NCI-H510A (cell line): ENCODE measurements at places on chromosomes 2 and 18.

DNA sequence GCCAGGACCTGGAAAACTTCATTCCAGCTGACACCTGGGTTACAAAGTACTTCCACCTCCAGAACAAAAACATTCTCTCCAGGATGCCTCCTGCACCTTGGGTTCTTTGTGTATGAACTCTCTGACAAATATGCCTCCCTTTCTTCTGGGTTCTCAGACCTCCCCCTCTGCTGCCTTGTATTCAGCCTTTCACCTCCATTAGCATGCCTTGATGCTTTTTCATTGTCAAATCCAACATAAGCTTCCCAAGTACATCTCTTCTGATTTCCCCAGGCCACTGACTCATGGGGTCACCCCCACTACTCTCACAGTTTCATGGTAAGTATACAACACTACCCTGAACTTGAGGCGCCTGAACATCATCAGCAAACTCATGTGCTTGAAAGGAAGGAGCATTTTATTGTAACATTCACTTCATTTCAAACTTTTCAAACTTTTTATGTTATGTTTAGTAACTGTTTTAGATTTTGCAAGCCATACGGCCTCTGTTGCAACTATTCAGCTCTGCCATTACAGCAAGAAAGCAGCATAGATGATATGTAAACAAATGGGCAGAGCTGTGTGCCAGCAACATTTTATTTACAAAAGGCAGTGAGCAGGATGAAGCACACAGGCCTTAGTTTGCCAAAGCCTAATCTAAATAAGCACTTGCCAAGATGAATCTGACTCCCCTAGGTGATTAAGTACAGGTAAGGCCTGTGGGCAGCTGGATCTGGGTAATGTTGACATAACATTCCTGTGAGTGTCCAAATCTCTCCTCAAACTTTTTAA, 32.5 kb upstream of the MRPS9 start:
- peak; percentile 12 for DNase-seq

- DNase-seq, result no peak
Measured at GRCh38 chr18:50696436-50696835, 123.4 kb downstream of the MRO start.

DNA sequence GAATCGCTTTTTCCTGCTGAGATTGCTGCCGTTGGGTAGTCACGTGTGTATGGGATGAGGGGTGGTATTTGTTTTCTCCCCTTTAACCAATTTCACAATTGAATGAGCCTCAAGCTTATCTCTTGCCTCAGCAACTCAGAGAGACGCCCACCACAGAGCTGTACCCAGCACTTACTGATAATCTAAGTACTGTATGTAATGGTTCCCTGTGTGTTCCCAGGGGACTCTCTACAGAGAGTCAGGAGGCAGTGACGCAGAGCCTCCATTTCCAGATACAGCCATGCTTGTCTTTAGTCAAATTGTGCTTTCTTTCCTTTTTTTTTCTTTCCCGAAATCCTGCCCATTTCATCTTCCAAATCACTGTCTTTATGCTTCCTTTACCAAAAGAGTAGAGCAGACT, 1102.1 kb upstream of the KLHL29 start:
- DNase-seq, result no peak

DNA sequence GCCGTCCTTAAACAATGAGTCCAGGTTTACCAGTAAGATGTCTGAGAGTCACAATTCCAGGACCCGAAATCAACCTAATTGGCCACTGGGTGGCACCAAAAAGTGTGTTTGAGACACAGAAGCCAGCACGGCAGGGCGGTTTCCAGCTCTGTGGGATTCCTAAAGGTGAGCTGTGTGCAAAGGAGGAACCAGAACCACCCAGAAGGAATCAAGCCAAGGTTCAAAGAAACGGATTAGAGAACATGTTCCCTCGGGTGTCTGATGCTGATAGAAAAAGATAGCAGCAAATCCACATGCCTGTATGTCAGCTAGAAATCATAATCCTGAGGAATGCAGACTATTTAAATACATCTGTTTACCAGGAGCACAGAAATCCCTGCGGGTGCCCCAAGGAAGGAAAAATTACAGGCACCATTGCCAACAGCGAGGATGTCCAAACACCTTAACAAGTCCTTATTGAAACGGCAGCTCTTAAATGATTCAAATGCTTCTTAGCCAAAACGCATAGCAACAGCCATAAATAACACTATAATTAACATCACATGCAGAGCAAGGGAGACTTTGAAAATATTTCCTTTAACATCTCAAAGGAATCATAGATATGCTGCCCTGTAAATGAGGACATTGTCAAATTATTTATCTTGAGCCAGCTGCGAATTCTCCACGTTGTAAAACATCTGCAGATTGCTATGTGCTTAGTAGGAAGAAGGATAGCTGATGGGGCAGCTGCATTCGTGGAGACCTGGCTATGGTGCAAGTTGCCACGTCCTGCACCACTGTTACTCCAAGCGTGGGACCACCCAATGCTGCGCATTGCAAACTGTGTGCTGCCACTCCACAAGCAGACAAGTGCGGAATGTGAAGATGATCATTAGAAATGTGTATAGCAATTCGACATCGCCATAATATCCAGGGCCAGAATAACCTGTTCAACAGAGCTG, 318.7 kb upstream of the NCKAP5 start:
- DNase-seq, result peak; percentile 45

GRCh38 chr2:35852-36251, 10.5 kb downstream of the FAM110C start:
- peak; percentile 90 for DNase-seq

GRCh38 chr2:159381574-159381973, 95.1 kb upstream of the WDSUB1 start:
- no peak for DNase-seq

DNA sequence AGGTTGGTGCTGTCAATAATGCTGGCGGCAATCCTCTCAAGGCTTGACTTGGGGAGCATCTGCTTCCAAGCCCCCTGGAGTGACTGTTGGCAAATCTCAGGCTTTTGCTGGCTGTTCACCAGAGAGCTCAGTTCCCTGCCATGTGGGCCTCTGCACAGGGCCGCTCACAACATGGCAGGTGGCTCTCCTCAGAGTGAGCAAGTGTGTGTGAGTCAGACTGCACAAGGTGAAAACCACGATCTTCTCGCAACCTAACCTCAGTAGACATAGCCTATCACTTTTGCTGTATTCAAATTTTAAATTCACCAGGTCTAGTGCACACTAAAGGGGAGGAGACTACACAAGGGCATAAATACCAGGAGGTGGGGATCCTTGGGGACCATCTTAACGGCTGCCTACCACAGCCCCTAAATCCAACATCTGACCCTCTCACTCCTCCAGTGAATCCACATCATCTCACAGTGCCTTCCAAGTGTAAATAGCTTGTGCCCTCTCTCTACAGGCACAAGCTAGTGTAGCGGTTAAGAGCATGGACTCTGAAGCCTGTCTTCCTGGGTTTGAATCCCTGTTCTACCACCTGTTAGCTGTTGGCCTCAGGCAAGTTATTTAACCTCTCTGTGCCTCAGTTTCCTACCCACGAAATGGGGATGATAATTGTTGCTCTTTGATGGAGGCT, 187.7 kb upstream of the CXCR4 start:
- no peak for DNase-seq

DNA sequence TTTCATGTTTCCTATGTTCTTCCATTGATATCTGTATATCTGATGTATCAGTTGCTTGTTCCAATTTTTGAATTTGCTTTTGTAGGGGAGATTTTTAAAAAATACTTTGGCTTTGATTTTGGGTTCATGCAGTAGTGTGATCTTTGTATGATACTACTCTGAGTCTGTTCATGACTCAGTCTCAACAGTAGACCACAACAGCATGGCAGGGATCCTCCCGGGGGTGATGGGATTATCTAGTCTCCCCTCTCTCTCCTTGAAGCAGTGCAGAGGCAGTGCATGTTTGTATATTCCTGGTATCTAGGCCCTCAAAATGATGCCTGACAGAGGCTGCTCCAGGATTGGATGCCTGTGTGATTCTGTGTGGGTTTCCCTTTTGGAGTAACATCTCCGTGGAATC, 55.3 kb downstream of the G6PC2 start:
- DNase-seq, result no peak

GRCh38 chr2:18762667-18763066, 173.3 kb upstream of the NT5C1B start:
- DNase-seq, result no peak

GRCh38 chr2:170433448-170433847, 255.5 kb downstream of the MYO3B start:
- no peak for DNase-seq

- no peak for DNase-seq
Measured at GRCh38 chr2:126880817-126881216, 17.9 kb upstream of the TEX51 start.

GRCh38 chr2:240291337-240292034, 144.0 kb upstream of the GPC1 start:
- no peak for DNase-seq

DNA sequence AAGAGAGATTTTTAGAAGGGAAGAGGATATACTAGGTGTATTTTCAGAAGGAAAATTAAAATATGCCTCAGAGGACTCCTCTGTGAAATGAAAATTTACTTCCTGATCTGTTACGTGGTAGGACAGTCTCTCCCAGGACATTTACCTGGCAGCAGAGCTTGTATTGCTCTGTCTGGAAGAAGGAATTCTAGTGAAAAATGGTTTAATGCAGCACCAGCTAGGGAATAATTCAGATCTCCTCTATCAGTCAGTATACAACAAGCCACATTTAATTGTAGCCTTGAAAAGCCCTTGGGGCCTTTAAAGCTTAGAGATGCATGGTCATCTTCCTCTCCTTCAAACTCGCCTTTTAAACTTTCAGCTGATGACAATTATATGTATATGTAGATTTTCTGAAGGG, 49.6 kb downstream of the PIK3C3 start:
- no peak for DNase-seq

DNA sequence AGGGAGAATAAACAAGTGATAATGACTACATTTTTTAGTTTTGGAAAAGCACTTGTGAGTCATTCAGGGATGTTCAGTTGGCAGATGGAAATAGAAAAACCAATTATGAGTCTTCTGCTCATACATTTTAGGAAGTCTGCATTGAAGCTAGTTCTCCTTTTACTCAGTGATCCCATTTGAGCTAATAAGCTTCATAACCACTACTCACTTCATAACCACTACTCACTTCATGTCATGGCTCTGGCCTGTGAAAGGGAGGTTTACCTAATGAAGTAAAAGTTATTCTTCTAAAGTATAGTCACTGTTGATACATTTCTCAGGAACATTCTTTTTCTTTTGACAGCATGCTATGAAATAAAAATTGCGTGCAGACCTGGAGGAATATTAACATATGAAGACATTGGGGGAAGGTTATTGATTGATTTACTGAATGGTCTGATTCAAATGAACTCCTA, 948.7 kb downstream of the TSN start:
- no peak for DNase-seq

GRCh38 chr2:217433522-217433921, 569.3 kb downstream of the TNS1 start:
- peak; percentile 2 for DNase-seq

DNA sequence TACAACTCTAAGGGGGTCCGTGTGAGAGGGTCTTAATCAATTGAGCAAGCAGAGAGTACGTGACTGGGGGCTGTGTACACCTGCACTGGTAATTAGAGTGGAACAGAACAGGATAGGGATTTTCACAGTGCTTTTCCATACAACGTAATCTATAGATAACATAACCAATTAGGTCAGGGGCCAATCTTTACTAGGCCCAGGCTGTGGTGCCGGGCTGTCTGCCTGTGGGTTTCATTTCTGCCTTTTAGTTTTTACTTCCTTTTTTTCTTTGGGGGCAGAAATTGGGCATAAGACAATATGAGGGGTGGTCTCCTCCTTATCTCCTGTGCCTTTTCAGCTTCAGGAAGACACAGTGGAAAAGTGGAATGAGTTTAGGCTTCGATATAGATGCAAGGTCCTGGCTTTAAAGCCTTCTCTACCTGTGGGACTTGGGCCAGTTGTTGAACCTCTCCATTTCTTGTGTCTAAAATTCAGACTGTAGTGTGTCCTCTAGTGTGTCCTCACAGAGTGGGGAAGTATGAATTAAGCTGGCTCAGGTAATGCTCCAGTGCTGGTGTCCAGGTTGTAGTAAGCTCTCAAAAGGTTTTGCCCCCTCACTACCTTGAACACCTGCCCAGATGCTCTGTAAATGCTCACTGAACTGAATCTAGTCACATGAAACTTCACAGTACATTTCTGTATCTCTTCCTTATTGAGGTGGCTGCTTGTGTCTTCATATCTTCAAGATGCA, 422.8 kb downstream of the SETBP1 start:
- no peak for DNase-seq

DNA sequence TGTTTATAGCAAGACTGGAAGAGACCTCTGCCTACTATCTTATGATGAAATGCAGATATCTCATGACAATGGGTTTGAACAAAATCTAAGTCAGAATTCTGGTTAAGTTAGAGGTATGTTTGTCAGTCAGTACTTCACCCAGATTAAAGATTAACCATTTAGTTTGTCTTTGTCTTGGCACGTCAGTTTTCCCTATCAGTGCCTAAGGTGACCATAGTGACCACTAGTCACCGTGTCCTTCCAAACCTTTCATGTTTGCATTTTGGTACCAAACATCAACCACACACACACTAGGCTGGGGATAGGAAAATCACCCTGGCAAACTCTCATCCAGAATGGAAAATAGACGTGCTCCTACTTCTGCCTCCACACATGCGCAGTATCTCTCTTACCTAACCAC, 248.9 kb downstream of the PIEZO2 start:
- no peak for DNase-seq

- no peak for DNase-seq
Measured at GRCh38 chr18:6476880-6477279, 62.2 kb upstream of the L3MBTL4 start.

DNA sequence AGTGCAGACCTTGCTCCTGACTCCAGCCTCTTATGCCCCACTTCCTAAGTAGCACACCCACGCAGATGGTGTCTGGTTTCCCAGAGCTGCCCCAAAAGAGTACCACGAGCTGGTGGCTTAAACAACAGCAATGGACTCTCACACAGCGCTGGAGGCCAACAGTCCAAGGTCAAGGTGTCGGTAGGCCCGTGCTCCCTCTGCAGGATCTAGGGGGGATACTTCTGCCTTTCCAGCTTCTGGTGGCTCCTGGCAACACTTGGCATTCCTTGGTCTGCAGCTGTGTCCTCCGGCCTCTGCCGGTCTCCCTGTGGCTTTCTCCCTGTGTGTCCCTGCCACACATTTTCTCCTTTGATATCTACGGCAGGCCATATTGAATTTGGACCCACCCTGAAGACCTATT, 99.0 kb downstream of the TSHZ1 start:
- no peak for DNase-seq

- DNase-seq, result no peak
Measured at GRCh38 chr2:95386031-95386430, 16.5 kb upstream of the FAHD2A start.

GRCh38 chr18:30572214-30572613, 470.3 kb downstream of the DSC3 start:
- no peak for DNase-seq
